ENCODE measurements at places on chromosomes 12 and 14.

GRCh38 chr14:58884442-58884841 lies 246.7 kb downstream of the DACT1 start:
- DNase-seq, result no peak

GRCh38 chr12:59780605-59781135 lies 184.8 kb downstream of the SLC16A7 start:
- DNase-seq, result no peak

DNA sequence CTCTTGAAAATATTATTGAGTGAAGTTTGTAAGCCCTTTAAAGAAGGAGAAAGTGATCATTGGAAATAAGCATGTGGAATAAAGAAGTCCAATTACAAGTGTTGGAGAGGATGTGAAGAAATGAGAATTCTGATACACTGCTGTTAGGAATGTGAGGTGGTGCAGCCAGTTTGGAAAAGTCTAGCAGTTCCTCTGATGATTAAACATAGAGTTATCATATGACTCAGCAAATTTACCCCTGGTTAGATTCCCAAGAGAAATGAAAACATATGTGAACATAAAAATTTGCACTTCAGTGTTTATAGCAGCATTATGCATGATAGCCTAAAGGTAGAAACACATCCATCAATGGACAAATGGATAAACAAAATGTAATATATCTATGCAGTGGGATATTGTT lies 319.9 kb downstream of the AEBP2 start:
- DNase-seq, result no peak

DNA sequence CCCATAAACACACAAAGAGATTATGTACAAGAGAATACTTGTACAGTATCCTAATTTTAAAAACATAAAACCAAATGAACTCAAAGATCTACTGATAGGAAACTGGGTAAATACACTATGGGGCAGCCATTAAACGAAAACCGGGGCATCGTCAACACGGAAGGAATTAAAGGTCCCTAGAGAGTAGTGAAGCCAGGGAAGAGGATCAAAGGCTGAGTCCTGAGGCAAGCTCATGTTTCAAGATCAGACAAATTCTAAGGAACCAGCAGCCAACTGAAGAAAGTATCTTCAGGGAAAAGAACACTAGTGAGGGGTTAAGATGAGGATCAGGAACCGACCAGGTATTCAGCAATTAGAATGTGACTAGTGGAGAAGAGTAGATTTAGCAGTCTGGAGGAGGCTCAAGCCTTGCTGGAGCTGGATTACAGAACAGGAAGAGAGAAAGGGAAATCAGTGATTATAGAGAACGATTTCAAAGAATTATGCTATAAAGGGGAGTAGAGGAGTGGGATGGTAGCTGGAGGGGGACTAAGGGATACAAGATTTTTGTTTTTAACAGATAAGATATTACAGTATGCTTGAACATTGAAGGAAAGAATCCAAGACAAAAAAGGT lies 23.7 kb downstream of the SEL1L start:
- DNase-seq, result no peak

- no peak for DNase-seq
These were observed 189.5 kb upstream of the HMGA2 start for GRCh38 chr12:65634626-65635331.

- DNase-seq, result no peak
These were observed 238.1 kb downstream of the AACS start for GRCh38 chr12:125303337-125303736.

GRCh38 chr12:131946757-131947156 lies 3.0 kb upstream of the EP400 start:
- no peak for DNase-seq

- no peak for DNase-seq
These were observed 68.8 kb downstream of the RPL10L start for GRCh38 chr14:46582826-46583225.

DNA sequence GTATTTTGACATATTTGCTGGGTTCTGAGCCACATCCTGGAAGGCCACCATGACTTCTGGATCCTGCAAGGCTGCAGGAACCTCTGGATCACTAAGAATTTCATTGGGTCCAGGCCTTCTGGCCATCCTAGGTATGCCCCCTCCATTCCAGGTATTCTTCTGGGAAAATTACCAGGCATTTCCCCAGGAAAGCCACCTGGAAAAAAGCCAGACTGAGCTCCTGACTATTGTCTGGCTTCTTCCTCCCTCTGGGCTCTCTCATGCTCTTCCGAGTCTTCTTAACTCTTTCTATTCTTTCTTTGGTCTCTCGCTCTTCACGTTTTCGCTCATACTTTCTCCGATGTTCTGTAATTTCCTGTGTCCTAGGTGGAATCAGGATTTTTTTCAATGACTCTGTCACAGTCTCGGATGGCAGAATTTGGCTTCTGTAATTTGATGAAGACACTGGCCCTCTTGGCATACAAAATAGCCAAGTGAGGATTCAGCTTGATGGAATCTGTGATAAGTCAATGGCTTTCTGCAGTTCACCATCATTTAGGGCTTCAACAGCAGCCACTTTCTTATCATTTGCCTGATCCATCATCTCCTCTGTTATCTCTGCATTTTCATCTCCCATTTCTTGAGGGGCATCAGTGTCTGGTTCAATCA lies 42.6 kb downstream of the ATP23 start:
- DNase-seq, result no peak

DNA sequence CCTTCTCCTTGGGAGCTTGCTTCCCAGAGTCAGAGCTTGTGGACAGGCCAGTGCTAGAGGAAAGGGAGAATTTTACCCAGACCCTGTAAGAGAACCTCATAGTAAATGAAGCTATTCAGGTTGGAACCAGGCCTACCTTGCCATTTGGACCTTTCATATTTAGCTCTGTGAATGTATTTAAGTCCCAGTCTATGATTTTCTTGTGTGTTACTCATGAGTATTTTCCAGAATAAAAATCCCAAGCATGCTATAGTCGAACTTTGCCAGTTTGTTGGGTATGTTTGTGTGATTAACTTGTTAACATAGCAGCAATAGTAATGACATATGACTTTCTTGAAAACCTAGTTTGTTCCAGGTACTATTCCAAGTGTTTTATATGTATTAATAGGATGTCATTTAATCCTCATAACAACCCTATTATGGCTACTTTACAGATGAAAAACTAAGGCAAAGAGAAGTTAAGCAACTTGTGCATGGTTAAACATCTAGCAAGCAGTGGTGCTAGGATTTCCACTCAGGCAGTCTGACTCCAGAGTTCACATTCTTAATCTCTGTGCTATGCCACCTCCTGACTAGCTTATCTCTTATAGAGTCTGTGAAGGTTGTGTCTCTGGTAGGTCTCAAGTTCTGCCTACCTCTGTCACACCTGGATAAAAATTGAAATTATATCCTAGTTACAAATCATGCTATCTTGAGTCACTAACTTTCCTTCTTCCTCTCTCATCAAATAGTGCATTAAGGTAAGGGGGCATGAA lies 47.9 kb upstream of the GARIN2 start:
- no peak for DNase-seq

GRCh38 chr14:81263777-81264410 lies 43.1 kb upstream of the GTF2A1 start:
- DNase-seq, result no peak

- DNase-seq, result peak; percentile 13
These were observed 64.5 kb upstream of the DAAM1 start for GRCh38 chr14:59123975-59124374.

GRCh38 chr12:108310489-108310888 lies 28.6 kb downstream of the CMKLR1 start:
- no peak for DNase-seq

DNA sequence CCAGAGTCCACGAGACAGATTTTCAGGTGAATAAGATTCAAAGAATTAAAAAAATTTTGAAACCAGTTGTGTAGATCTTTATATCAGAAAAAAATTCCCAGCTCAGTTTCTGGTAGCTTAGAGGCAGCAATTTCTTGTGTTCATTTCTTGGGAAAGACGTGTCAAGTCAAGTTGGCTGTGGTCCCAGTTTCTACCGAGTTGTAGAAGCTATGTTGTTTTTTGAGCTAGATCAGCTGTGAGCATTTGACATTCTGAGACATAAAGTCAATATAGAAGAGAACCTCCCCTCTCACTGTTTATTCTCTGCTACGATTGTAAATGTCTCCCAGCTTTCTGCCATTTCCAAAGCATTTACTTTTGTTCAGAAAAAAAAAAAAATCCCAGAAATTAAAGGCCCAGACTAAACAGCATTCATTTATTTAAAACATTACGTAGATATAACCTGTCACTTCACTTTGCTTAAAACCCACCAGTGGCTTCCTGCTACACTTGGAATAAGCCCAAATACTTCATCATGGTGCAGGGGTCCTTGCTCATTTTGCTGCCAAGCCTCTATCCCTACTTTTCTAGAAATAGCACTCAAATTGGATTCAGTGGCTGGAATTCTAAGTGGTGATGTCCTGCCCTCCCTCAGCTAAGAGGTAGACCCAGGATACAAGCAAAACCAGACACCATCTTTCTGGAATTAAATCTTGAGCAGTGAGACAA lies 20.6 kb upstream of the PYGL start:
- peak; percentile 63 for DNase-seq
